ENCODE measurements at places on chromosomes 1 and 21. TPM values are rescaled to one million over a fixed set of nuclear protein-coding genes. Genes with fewer than 3 reads are reported as not detected.
A peak's percentile ranks its signal among the peaks of the same experiment; 100 is the strongest.

GRCh38 chr21:29264721-29265120, 34.0 kb upstream of the BACH1 start:
- no peak for ATAC-seq

GRCh38 chr1:181676269-181676668, 193.0 kb downstream of the CACNA1E start:
- ATAC-seq = peak; percentile 80

ACTN2 gene
- 4.3 TPM for total RNA-seq

- ATAC-seq = no peak
Measured at GRCh38 chr1:222784371-222784770, 30.5 kb upstream of the DISP1 start.

AJAP1 gene
- 0.11 TPM for total RNA-seq

DNA sequence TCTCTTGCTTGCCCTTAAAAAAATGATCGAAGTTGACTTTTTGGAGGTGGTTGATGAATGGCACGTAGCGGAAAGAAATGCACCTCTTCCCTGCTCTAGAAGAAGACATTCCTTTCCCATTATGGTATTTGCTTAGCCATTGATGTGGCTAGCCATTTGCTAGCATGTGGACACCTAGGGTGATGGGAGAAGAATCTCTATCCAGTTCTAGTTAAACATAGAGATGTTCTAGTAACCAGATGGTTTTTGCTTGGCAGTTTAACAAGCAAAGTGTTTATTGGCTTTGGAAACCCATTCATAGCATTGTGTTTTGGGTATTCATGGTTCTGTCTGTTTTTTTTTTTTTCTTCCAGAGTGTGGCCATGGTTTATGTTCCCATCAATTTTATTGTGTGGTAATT, 78.9 kb downstream of the KCNJ6 start:
- no peak for ATAC-seq

RPE65 gene
- not detected for total RNA-seq

DNA sequence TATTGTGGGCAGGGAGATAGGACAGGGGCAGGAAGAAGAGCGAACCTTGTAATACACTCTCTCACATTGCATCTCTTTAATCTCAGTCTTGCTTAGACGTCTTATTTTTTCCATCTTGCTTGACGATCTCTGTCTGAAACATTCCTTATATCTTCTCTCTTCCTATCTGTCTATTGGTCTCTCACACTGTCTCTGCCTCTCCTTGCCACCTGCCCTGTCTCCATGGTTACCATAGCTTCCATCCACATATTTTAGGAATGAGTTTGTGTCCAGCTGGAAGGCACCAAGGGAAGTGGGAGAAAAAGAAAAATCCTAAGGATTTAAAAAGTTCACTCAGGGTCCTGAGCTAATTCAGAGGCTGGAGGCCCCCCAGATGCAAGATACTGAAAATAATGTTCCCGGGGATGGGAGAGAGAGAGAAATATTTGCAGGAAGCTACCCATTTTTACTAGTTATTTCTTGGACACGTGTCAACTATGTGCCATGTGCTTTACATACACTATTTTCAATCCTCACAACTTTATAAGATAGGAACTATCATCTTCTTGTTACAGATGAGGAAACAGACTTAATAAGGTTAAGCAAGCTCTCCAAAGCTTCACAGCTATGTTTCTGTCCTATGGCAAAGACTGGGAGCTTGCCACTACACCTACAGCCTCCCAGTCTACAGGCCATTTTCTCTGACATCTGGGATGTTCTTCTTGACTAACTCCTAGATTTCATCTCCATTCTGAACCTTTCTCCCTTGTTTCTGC, 933 bp downstream of the ANKRD34A start:
- no peak for ATAC-seq

DNA sequence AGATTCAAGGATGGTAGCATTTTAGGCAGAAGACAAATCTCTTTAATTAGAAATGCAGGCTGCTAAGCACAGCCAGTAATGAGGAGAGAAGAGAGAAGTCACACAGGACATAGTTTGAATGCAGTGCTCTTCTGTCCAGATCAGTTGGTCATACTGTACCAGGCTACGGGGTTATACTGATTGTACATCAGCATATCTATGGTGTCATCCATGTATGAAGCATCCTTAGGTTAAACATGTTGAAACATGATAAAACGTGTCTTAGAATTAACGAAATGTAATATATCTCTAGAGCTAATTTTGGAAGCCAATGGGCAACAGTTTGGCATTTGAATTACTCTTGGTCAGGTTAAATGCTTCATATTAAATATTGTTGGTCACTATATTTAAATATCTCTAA, 199.1 kb downstream of the RYR2 start:
- no peak for ATAC-seq

TSPAN1 gene
- total RNA-seq = 0.78 TPM

SPATA45 gene
- total RNA-seq = not detected
